ENCODE measurements at places on chromosomes 12 and 14.

DNA sequence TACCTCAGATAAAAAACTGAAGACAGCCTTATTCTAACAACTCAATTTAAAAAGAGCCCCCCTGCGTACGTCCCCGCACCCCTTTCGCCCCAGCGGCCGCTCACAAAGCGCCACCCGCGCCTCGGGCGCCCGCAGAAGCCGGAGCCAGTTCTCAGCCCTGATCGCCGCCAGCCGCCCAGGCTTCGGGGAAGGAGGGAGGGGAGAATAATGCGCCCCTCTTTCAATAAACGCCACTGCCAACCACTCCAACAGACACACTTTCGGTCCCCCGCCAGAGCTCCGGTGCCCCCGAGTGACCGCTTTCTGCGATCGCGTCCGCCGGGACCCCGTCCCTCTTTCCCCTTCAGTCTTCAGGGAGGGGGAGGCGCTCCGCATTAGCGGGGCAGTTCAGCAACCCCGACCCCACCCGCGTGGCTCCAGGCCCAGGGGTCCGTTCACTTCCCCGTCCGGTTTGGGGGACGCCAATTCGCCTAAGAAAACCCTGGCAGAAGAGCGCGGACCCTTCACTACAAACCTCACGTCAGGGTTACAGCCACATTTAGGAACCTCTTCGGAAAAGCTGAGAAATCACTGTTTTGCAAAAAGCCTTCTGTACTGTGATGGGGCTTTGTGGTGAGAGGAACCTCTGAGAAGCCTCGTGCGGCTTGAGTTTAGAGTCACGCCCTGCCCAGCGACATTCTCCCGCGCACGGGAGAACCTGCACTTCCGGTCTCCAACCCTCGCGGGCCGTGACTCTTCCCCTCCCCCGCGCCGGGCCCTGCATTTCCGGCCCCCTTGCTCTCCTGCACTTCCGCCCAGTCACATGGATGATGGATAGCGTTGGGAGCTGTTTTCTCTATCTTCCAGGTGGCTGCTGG is 18.7 kb downstream of the FOXG1 start:
- no peak for DNase-seq

- no peak for DNase-seq
Observed at GRCh38 chr14:71539650-71540285, 392.5 kb upstream of the RGS6 start.

DNA sequence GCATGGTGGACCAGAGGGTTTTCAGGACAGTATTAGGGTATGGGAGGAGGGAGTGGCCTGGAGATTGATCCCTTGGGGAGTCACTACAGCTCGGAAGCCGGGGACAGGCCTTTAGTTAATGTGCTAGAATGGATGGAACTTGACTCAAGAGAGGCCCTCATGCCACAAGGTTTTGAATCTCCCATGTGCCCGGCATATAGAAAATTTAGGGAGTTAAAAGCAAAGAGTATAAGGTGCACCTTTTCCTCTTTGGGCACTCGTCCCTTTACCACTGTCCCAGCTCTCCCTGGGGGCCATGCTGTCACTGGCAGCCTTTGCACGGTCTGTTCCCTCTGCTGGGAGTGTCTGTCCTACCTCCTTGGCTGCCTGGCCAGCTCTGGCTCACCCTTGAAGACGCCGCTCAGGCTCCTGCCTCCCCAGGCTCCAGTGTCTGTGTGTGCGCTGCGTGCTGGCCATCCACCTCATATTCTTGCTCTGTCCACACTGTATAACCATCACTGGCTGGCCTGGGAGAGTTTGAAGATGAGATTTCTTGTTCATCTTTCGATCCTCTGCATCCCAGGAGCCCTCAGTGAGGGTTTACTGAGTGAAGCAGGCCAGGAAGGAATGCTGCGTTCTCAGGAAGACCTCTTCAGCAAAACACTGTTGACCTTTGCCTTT is 161.3 kb downstream of the ZFP36L1 start:
- DNase-seq, result peak; percentile 80

GRCh38 chr12:3113671-3114325 is 36.6 kb downstream of the TSPAN9 start:
- DNase-seq, result no peak

DNA sequence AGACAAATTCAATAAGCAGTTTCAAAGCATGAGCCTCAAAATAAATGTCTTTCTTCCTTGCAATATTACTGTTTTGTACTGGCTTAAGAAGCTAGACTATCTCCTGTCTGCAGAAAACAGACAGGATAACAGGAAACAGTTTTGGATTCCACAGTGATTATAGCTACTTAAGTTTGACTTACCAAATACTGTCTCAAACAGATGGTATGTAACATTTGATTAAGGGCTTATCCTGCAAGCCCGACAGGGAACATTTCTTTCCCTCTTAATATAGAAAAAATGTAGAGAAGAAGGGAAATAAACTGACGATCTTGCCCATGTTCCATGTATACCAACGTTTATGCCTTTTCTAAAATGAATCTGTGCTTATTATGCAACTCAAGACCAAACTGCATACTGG is 179.9 kb upstream of the EEA1 start:
- no peak for DNase-seq

DNA sequence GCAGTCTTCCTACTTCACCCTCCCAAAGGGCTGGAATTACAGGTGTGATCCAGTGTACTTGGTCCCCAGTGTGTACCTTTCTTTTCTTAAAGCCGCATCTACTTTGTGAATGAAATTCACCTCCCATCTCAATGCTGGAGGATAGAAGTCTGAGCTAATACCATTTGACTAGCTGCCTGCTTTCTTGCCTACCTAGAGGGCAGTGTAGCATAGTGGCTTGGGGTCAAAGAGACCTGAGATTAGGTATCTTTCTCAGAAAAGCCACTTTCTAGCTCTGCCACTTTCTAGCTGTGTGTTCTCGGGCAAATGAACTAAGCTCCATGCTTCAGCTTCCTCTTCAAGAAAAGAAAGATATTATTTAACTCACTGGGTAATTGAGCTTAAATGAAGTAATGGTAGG is 16.9 kb downstream of the SMOC1 start:
- no peak for DNase-seq

DNA sequence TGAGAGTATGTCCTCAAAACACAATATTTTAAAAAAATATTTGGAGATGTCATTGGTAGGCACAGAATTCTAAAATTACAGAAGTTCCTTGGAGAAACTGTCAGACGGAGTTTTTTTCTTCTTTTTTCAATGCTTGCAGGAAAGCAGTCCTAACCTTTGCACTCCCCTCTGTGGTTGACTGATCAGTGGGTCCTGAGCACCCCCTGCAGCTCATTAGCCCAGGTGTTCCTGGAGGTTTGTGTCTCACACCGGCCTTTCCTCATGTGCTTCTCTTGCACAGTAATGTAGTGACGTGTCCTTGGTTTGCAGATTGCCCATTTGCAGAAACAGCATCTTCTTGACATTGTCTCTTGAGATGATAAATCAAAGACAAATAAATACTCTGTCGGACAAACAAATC is 513.0 kb downstream of the TMEM121 start:
- no peak for DNase-seq

- no peak for DNase-seq
Observed at GRCh38 chr14:78313499-78313898, 143.3 kb downstream of the NRXN3 start.

GRCh38 chr12:24470050-24470449 is 478.9 kb downstream of the BCAT1 start:
- no peak for DNase-seq

DNA sequence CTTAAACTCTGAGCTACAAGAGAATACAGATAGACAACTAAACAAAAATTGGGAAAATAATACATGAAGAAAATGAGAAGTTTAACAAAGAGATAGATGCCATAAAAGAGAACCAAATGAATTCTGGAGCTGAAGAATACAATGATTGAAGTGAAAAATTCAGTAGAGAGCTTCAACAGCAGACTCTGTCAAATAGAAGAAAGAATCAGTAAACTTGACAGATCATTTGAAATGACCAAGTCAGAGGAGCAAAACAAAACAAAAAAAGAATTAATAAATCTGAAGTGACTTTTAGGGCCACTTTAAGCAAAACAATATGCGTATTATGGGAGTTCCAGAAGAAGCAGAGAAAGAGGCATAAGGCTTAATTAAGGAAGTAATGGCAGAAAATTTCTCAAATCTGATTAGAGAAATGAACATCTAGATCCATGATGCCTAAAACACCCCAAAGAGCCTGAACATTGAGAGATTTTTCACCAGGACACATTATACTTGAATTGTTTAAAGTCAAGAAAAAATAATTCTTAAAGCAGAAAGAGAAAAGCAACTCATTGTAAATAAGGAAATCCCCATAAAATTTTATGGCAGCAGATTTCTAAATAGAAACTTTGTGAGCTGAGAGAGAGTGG is 61.0 kb upstream of the RNU6-8 start:
- no peak for DNase-seq

DNA sequence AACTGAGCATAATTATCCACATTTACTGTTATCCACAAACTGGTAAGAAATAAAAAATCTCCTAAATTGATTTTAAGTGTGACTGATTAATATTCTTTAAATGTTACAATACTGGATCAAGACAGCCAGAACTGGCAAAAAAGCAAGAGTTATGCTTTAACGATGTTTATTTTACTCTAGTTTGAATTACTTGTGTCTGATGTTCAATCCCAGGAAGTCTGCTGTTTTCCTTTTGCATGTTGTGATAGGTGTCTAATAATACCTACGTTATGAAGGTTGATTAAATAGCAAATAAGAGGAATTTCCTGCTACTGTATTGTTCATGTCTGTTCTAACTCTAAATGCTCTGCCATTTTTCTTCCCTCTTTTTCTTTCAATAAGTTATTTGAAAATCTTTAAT is 34.4 kb upstream of the OTOGL start:
- no peak for DNase-seq

GRCh38 chr14:65922142-65922541 is 509.6 kb downstream of the FUT8 start:
- no peak for DNase-seq
